Activated B cell treated with CpG ODN at 0.5 μM for 24 hours (primary cell): ENCODE measurements at places on chromosomes 16 and 17.
A peak's percentile ranks its signal among the peaks of the same experiment; 100 is the strongest.

GRCh38 chr17:82836823-82837357 lies 2.9 kb downstream of the ZNF750 start:
- DNase-seq: no peak

DNA sequence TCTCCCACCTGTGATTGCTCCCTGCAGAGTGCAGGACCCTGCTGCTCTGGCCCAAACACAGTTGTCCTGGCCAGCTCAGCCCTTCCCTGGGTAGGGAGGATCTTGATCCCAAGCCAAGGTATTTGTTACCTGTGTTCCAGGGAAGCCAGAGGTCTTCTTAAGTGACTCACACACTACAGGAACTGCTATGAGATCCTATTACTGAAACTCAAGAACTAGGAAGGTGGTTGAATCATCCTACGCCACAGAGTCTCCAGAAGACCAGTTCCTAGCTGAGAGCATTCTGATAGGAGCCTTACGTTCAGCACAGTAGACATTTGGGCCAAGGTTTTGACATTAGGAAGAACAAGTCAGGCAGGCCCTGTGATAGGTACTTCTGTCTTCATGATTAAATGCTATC lies 12.0 kb downstream of the CHST6 start:
- DNase-seq: no peak

GRCh38 chr17:68200689-68201417 lies 47.0 kb upstream of the AMZ2 start:
- peak; percentile 81 for DNase-seq

GRCh38 chr17:34465789-34466188 lies 102.8 kb upstream of the CCL1 start:
- no peak for DNase-seq

GRCh38 chr16:57186872-57187854 lies 1.0 kb downstream of the RSPRY1 start:
- peak; percentile 20 for DNase-seq

GRCh38 chr16:49399594-49400364 lies 26.2 kb downstream of the C16orf78 start:
- no peak for DNase-seq

- no peak for DNase-seq
These were observed 214.4 kb downstream of the C16orf78 start for GRCh38 chr16:49588026-49588425.

- DNase-seq: no peak
These were observed 394.1 kb downstream of the SOX9 start for GRCh38 chr17:72514891-72515290.
